SK-N-SH (cell line): ENCODE measurements at places on chromosomes 13 and 19.

DNA sequence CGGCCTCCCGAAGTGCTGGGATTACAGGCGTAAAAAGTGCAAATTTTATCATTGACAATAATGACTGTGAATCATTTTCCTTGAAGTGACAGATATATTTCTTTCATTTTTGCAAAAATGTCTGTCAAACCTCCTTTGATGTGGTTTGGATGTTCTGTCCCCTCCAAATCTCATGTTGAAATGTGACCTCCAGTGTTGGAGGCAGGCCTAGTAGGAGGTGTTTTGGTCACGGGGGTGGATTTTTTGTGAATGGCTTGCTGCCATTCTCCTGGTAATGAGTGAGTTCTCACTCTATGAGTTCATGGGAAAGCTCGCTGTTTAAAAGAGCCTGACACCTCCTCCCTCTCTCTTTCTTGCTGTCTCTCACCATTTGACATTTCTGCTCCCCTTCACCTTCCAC lies 5.5 kb upstream of the SLC1A6 start:
- DNase-seq: no peak

- DNase-seq: peak; percentile 77
Measured at GRCh38 chr19:10353793-10354391, 14.5 kb upstream of the ICAM3 start.

DNA sequence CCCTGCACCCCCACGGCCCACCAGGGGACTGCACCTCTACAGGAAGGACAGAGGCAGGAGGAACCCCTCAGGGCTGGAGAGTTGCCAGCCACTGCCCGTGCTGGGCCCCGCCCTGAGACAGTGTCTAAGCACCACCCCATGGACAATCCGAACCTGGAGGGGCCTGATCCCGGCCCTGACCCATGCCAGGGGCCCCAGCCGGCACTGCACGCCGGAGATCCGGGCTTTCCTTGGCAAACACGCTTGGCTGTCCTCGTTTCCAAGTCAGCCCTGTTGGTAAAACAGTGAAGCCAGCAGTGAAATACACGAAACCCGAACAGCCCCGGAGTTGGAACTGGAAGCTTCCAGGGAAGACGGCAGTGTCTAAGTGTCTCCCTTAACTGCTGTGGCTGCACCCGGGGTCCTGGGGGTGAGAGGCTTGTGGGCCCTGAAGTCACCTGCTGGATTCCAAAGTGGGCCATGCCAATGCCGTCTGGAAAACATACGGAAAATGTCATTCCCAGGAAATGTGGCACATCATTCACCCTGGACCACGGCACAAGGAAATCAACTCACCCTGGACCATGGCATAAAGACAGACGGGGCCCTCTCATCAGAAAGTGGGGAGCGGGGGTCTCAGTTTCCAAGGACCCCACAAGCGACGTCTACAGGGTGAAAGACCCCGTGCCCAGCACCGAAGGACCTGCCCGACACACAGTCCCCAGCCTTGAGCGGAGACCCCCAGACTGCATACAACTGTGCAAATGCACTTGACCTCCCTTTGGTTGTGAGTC lies 30.9 kb downstream of the RASA3 start:
- peak; percentile 39 for DNase-seq

DNA sequence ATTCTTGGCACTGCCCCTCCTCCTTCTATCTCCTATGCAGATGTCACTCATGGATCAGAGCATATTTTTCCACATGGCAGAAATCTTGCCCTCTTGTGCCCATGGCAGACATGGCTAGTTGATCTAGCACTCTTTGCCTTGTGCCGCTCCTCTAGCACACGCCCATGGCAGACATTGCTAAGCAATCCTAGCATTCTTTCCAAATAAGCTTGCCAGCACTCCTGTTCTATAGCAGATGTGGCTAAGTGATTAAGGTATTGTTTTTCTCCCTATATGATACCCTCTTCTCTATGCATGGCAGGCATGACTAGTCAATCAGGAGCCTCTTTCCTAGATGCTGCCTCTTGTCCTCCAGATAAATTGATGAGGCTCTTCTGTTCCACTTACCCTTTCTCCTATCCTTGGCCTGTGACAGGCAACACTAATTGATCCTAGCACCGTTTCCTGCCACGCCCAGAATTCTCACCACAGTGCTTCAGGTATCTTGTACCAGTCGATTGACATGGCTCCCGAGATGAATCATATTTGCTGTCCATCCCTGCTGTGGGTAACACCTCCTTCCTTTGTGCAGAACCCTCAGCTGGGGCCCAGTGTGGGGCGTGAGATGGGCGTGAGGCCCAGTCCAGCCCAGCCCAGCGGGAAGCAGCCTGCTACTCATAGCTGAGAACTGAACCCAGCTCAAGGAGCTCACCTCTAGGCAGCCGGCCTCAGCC lies 26.9 kb downstream of the TMED1 start:
- no peak for DNase-seq

DNA sequence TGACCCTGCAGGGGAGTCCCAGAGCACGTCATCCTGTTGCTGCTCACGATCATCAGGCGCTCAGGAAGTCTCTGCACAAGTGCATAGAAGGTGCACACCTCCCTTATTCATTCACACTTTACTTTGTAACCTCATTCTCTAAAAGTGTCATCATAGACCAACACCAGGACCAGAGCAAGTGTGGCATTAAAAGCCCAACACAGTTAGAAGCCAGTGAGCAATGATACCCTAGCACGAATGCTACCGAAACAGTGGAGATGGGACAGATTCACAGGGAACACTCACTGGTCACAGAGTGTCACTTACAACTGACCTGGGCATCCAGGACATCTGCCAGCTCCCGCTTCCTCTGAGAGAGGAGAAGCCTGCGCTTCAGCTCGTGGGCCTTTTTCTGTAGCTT lies 17.0 kb downstream of the HAUS8 start:
- DNase-seq: no peak

DNA sequence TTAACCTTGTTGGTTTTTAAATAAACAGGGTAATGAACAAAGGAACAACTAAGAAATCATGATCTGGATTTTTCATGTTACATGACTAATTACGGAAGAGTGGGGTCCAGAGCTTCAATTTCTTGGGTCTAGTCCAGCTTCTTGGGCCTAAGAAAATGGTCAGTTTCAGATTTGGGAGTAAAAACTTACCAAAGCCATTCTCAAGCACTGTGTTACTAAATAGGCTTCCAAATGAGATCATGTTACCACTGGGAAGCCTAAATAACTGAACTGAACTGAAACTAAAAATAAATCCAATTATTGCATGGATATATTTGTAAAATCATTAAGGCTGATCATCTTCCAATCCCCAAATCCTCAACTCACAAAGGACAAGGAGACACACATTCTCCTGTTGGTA lies 13.9 kb downstream of the TBC1D4 start:
- no peak for DNase-seq
